ENCODE measurements at places on chromosomes 4 and X. TPM values are rescaled to one million over a fixed set of nuclear protein-coding genes. Genes with fewer than 3 reads are reported as not detected.

DNA sequence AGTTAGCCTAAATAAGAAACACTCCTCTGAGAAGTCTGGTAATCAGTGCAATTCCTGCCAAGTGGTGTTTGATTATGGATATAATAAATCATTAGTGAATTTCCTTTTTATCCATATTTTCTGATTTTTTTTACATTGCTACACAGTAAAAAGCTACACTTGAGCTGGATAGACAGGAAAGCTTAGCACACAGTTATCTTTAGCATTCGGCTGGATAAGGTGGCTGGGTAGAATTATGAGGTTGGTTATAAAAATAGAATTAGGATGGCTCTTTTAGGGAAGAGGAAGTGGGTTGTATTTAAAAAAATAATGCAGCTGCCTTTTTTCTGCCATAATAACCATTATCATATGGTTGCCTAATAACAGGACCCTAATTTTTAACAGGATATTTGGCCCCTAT is 460.6 kb downstream of the NAF1 start:
- no peak for DNase-seq

GRCh38 chr4:113566015-113566795 is 195.3 kb downstream of the CAMK2D start:
- no peak for DNase-seq

The RNF212 gene
- polyA plus RNA-seq = 1.8 TPM

The NCAPG gene
- 11.3 TPM for polyA plus RNA-seq

The AMOT gene
- polyA plus RNA-seq = 27.7 TPM

The WDR17 gene
- 3.2 TPM for polyA plus RNA-seq

DNA sequence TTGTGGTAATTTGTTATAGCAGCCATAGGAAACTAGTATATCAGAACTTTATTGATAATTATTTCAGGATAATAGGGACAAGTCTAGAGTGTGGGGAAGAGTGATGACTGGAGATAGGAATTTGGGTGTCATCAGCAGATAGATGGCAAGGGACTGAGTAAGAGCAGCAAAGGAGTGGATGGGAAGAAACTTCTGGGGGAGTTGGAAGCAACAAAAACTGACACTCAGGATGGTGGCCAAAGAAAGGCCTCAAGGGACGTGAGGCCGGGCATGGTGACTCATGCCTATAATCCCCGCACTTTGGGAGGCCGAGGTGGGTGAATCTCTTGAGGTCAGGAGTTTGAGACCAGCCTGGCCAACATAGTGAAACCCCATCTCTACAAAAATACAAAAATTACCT is 9.1 kb upstream of the SLC25A5 start:
- no peak for DNase-seq

GRCh38 chr4:26088433-26088928 is 174.5 kb downstream of the SMIM20 start:
- DNase-seq = no peak

- no peak for DNase-seq
These were observed 1060.6 kb upstream of the GRID2 start for GRCh38 chr4:91243132-91243531.

The ABCG2 gene
- 5.7 TPM for polyA plus RNA-seq

GRCh38 chrX:106791495-106791894 is 11.0 kb upstream of the TBC1D8B start:
- DNase-seq = no peak

- DNase-seq = no peak
These were observed 409.8 kb downstream of the STIM2 start for GRCh38 chr4:27270435-27270834.

The RP2 gene
- polyA plus RNA-seq = 12.3 TPM

DNA sequence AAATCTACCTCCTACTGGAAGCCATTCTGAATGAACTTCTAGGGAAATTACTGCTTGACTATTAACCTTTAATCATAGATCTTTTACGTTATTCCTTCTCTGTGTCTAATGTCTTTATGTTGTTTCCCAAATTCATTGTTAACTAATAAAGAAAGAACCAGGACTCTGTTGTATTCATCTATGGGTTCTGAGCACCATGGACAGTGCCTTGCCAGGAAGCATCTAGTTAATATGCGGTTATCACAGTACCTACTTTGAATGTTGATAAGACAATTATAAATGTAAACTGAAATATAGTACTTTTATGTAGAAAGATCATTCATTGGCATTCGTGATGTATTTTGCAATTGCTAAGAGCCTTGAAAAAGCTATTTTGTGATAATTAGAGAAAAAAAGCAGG is 23.8 kb downstream of the NWD2 start:
- DNase-seq = no peak

DNA sequence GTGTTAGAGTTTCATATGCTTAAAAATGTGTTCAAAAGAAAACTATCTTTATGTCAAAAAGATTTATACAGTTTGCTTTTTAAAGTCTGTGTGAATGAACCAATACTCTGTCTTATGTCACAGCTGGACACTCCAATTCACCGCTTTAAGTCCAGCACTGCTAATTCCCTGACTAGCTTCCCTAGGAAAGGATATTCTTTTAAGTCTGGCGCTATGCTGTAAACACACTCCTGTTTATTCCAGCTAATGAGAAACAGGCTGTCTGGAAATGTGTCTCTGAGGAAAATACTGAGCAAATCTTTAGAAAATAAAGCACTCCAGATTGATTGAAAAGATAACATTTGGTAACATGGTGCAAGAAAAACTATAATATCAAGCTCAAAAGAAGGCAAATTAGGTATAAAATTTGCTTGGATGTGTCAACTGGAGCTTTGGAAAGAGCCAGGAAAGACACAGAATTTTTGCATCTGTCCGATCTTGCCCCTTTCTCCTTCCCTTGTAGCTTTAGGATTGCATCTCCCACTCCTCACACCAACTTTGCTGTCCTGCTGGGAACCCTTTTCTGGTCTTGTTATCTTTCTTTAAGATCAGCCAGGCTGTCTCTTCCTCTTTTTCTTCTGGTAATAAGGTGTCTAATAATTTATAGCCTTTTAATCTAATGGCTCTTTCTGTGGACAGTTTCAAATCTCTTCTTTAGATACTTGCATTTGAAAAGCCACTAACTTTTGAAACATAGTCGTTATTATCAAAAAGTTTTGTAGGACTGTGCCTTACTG is 40.9 kb upstream of the VEGFC start:
- DNase-seq = peak; percentile 7

The AADAT gene
- 35.3 TPM for polyA plus RNA-seq

The SERPINA7 gene
- polyA plus RNA-seq = 0.48 TPM

DNA sequence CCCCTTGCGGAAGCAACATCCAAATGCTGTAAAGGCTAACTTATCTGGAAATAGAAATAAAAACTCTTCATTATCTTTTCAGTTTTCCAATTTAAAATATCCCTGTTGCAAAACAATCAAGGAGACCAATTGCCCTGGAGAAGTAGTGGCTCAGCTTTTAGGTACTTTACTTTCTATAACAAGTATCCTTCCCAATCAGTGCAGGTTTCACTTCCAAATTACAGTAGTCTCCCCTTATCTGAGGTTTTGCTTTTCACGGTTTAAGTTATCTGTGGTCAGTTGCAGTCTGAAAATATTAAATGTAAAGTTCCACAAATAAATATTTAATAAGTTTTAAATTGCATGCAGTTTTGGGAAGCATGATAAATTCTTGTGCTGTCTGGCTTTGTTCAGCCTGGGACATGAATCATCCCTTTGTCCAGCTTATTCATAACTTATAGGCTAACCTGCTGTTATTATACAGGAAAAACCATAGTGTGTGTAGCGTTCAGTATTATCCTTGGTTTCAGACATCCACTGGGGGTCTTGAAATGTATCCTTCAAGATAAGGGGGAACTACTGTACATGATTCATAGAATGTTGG is 973.1 kb upstream of the GRID2 start:
- DNase-seq = no peak

GRCh38 chr4:12949719-12950490 is 534.2 kb downstream of the RAB28 start:
- DNase-seq = no peak

DNA sequence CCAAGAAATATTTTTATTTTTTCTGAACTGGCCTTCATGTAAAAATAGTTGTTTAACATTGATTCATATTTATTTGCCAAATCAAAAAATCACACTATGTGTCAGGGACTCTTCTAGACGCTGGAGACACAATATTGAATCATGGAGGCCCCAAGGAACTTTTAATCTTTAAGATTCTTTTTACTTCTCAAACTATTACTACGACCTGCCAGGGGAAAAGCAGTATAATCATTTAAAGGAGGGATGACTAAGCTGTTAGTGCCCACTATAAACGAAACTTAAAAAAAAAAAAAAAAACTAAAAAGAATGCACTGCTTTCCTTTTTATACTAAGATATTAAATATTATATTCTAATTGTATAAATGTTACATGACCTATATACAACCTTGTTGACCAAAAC is 84.7 kb downstream of the PPA2 start:
- no peak for DNase-seq

The IL13RA2 gene
- polyA plus RNA-seq = 0.27 TPM

Measured in large intestine (tissue), 12 donors.